ENCODE measurements at places on chromosomes 13 and 19. TPM values are rescaled to one million over a fixed set of nuclear protein-coding genes. Genes with fewer than 3 reads are reported as not detected.

NKG7 gene
- total RNA-seq, result not detected

ZNF229 gene
- total RNA-seq, result 2.6 TPM

TMTC4 gene
- total RNA-seq, result 11.4 TPM

ATP4B gene
- not detected for total RNA-seq

LILRB5 gene
- 0.05 TPM for total RNA-seq

PBX4 gene
- total RNA-seq, result 2.9 TPM

RFPL4AL1 gene
- 0.38 TPM for total RNA-seq

LRRC63 gene
- total RNA-seq, result not detected

PSG6 gene
- not detected for total RNA-seq

ZNF566 gene
- 8.1 TPM for total RNA-seq

CCDC169 gene
- 0.28 TPM for total RNA-seq

ZNF433 gene
- not detected for total RNA-seq

RETN gene
- not detected for total RNA-seq

C3 gene
- total RNA-seq, result 50.4 TPM

LMO7 gene
- 53.6 TPM for total RNA-seq

ZNF223 gene
- 4.0 TPM for total RNA-seq

ADM5 gene
- total RNA-seq, result 6.0 TPM

SSC5D gene
- total RNA-seq, result 0.53 TPM

PSG7 gene
- total RNA-seq, result 0.07 TPM

CD70 gene
- 25.1 TPM for total RNA-seq

CGB8 gene
- total RNA-seq, result 1.9 TPM

LDLR gene
- 36.1 TPM for total RNA-seq

ERICH4 gene
- not detected for total RNA-seq

CEACAM20 gene
- not detected for total RNA-seq

MPV17L2 gene
- 10.0 TPM for total RNA-seq

POSTN gene
- total RNA-seq, result not detected

HSPB6 gene
- total RNA-seq, result not detected

FFAR3 gene
- total RNA-seq, result 0.21 TPM

CYP2A7 gene
- total RNA-seq, result not detected

ZSWIM9 gene
- 6.3 TPM for total RNA-seq

CCDC194 gene
- total RNA-seq, result not detected

Measured in A549 treated with GW870086 at 1 μM for 4 hours (cell line).